ENCODE measurements at places on chromosomes 5 and 9.

DNA sequence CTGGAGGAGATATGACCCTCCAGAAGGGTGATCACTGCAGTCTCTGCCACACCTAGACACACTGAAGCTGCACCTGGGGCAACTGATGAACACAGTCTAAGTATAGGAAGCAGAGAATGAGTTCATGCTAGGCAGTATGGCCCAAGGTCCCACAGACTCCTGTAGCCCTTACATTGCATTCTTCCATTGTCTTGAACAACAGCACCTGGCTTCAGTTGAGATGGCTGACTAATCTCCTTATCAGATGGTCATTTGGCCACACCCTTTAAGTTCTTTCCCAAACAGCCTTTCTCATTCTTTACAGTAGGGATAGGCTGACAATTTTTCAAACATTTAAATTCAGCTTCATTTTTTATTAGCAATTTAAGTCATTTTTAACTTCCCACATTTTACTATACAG lies 23.1 kb downstream of the CENPK start:
- DNase-seq = no peak

DNA sequence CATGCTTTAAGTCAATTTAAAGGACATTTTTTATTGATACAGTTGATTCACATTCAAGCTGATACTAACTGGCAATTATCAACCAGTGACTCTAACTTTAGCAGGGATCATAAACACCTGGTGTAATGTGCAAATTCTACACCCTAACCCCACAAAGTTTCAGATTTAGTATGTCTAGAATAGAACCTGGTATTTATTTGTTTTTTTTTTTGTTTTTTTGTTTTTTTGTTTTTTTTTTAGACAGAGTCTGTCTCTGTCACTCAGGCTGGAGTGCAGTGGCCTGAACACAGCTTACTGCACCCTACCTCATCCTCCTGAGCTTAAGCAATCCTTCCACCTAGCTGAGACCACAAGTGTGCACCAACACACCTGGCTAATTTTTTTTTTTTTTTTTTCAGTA lies 311.2 kb upstream of the SEMA6A start:
- no peak for DNase-seq

DNA sequence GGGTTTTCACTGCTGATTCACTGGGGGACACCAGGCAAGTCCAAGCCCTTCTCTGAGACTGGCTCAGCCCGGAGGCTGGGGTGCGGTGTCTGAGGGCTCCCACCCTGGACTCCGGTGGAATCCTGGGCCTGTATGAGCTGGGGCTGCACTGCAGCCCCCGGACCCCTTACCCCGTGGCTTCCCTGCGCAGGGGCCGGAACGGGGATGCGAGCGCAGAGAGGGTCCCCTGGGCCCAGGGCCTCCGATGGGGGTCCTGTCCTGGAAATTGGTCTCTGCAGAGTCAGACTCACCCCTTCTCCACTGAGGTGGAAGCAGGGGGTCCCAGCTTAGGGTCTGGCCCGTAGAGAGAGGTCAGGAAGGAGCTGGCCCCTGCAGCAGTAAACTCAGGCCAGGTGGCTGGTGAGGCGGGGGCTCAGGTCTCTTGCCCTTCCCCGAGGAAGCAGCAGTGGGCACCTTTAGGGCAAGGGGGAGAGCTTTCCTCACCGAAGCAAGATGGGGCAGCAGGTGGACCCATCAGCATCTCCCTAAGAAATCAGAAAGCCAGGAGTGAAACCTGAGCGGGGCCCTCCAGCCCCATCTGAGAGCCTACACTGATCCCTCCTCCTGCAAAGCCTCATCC lies 1.6 kb upstream of the VAV2 start:
- DNase-seq = no peak

DNA sequence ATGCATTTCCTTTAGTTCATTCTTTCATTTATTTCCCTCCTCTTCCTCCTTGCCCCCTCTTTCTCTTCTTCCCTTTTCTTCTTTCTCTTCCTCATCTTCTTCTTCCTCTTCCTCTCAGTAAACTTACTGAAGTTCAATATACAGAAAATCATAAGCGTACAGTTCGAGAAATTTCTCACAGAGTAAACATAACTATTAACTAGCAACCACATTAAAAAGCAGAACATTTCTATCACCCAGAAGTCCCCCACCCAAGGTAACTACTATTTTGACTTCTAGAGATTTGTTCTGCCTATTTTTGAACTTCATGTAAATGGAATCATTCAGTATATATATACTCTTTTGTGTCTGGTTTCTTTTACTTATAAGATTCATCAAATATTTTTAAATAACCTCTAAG lies 48.2 kb downstream of the TNFAIP8 start:
- DNase-seq = no peak

DNA sequence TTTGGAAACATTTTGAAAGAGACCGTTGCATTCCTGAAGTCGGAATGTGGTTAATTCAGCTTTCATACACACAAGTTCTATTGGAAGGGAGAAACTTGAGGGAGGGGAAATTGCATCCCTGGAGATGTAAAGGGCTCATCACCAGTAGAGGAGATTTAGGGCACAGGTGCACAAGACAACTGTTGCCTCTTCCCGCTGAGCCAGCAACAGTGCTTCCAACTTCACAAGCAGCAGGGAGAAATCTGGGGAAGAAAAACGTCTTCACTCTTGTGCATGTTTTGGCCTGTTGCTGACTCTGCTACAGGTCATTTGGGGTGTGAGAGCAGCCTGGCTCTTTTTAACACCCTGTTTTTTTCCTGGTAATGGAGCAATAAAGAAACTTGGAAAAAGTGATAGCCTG lies 277.9 kb downstream of the GAS1 start:
- no peak for DNase-seq

GRCh38 chr5:485946-486491 lies 38.2 kb downstream of the SLC9A3 start:
- DNase-seq = no peak

DNA sequence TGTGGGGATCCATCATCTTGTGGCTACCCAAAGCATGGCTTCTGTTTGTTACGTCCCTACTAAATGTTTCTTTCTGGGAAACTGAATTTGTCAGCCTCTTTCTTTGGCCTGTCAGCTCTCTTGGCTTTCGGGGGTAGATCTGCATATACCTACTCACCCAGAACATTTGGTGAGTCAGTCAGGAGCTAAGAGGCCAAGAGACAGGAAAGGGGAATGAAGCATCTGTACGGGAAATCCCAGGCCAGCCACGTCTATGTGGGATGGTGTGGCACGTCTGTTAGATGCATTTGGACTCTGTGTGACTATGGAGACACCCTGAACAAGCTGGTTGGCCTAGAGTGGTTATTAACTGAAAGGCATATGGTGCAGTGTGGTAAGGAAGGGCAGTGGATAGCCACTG lies 58.1 kb downstream of the CDO1 start:
- DNase-seq = peak; percentile 21

GRCh38 chr9:91241909-91242308 lies 119.8 kb downstream of the AUH start:
- no peak for DNase-seq

- no peak for DNase-seq
These were observed 165.6 kb upstream of the IER5L start for GRCh38 chr9:129343424-129344375.

- DNase-seq = no peak
These were observed 41.5 kb upstream of the MAP1B start for GRCh38 chr5:72065751-72066255.

GRCh38 chr9:129330711-129331492 lies 152.8 kb upstream of the IER5L start:
- peak; percentile 38 for DNase-seq

DNA sequence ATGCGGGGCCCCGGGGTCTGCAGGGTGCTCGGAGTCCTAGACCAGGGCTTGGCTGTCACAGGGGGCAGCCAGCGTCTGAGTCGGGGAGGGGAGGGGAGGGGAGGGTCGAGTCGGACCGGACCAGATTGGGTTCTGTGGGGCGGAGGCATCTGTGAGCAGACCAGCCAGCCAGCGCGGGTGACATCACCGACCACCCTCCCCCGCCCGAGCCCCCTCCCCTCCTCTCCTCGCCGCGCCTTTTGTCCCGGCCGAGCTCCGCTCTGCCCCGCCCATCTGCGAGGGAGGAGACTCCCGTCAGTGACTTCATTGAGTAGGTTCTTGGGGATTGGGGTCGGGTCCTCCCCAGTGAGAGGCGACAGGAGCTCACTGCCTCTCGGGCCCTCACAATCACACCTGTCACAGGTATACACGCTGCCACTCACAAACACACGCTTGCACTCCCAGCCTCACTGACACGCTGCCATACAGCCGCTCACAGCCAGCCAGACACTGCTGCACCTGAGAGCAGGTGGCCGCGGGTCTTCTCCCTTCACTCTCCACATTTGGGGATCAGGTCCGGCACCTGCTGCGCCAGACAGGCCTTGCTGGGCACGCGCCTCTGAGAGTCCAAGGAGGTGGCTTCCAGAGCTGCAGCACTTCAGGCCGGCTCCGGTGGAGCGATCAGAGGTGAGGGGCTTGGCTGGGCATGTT lies 546 bp downstream of the DNAJB5 start:
- DNase-seq = peak; percentile 24

GRCh38 chr5:69334793-69335268 lies 2.2 kb upstream of the CCDC125 start:
- peak; percentile 73 for DNase-seq

DNA sequence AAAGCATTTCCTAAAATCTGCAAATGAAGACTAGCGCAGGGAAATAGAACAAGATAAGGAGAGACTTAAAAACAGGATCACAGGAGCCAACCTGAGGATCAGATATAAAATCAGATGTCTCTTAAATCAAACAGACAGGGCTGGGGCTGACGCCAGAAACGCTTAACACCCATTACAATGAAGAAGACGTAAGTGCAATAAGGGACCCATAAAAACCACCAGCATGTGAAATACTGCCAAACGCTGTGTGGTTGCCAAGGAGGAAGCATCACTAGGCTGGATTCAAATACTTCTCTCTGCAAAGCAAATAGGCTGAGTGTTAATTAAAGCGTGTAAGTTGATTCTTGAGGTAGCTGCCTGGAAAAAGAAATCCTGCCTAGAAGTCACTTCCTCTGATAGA lies 74.4 kb upstream of the ATP10B start:
- no peak for DNase-seq

- DNase-seq = no peak
These were observed 67.5 kb upstream of the CPLX2 start for GRCh38 chr5:175803736-175804454.

- DNase-seq = peak; percentile 56
These were observed 124.6 kb upstream of the ERCC6L2 start for GRCh38 chr9:95750725-95751519.

DNA sequence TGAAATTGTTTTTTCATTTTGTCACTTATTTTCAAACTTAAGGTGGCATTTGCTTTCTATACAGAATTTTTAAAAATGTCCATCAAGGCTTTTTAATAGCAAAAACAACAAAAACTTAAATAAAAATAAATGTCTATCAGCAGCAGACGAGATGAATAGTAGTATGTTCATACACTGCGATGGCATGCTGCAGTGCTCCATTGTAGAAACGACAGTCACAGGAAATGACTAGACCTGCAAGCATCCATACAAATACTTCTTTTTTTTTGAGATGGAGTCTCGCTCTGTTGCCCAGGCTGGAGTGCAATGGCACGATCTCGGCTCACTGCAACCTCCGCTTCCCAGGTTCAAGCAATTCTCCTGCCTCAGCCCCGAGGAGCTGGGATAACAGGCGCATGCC lies 41.4 kb downstream of the COL23A1 start:
- no peak for DNase-seq

DNA sequence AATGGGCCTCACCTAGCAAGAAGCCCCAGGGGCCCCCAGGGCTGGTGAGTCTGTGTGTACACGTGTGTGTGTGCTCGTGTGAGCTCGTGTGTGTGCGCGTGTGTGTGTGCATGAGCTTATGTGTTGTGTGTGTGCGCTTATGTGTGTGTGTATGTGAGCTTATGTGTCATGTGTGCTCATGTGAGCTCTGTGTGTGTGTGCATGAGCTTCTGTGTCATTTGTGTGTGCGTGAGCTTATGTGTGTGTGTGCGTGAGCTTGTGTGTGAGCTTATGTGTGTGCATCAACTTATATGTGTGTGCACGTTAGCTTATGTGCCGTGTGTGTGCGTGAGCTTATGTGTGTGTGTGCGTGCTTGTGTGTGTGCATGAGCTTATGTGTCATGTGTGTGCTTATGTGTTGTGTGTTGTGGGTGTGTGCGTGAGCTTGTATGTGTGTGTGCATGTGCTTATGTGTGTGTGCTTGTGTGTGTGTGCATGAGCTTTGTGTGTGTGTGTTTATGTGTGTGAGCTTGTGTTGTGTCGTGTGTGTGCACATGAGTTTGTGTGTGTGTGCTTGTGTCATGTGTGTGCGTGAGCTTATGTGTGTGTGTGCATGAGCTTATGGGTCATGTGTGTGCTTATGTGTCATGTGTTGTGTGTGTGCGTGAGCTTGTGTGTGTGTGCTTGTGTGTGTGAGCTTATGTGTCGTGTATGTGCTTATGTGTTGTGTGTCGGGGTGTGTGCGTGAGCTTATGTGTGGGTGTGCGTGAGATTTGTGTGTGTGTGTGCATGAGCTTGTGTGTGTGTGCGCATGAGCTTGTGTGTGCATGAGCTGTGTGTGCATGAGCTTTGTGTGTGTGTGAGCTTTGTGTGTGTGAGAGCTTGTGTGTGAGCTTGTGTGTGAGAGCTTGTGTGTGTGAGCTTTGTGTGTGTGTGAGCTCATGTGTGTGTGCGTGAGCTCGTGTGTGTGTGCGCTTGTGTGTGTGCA lies 16.7 kb upstream of the SLC2A6 start:
- no peak for DNase-seq

DNA sequence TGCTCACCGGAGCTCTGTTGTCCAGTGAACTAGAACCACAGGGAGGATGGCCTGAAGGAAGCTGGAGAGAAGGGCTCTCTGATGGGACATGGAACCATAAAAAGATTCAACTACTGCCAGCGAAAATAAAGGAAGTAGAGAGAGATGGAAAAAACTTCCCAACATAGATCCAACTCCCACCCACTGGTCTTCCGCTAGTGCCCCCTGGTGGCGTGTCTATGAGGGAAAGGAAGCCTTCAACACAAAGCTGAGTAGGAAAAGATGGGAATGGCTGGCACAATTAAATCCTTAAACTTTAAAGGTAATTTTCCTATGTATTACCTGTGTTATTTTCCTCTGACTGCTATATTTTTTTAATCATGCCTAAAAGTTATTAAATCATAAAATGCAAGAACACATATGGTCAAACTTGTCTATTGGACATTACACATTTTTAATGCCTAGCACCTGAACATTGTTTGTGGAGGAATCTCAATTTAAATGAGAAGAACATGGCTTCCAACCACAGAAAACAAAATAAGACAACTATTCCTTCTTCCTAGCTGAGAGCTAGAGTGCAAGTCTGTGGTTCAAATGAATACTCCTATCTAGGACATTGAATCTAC lies 51.5 kb downstream of the CEP120 start:
- DNase-seq = no peak

DNA sequence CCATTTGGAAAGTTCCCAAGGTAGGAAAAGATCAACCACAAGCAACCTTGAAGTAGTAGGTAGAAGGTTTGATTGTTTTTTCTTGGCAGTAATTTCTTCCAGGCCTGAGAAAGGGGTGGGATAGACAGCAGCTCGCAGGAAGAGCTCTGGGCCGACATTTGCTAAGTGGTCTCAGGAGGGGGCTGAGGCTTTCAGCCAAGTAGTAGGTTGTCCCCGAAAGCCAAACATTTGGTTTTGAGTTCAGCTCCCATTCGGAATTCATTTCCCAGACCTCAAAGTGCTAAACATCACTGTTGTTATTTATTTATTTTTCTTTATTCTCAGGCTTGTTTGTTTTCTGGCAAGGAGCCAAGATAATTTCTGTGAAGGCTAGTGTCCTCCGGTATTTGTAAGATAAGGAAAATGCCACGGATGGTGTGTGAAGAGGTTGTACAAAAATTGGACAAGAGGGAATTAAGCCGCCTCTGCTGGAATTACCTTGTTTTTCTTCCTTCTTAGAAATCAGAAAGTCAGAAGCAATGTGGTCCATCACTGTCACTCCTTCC lies 112.1 kb downstream of the KIF4B start:
- no peak for DNase-seq
